ENCODE measurements at places on chromosomes 13 and 19.

GRCh38 chr19:10270180-10270615 is 722 bp upstream of the ICAM1 start:
- no peak for DNase-seq

GRCh38 chr19:23203841-23204344 is 46.3 kb downstream of the ZNF724 start:
- no peak for DNase-seq

DNA sequence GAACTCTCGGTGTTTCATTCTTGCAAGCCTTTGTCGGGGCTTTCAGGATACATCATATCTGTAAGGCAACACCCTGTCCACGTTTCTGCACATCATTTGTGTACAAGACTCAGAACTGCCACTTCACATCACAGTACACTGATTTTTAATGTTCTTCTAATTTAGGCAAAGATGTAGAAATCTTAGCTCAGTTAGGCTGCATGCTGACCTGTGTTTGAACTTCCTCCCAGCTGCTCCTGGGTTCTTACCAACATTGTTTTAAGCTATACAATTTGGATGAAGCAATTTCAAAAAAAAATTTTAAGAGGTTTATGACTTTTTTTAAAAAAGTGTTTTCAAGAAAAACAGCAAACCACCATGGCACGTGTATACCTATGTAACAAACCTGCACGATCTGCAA is 1047.9 kb upstream of the SLC10A2 start:
- DNase-seq, result no peak

DNA sequence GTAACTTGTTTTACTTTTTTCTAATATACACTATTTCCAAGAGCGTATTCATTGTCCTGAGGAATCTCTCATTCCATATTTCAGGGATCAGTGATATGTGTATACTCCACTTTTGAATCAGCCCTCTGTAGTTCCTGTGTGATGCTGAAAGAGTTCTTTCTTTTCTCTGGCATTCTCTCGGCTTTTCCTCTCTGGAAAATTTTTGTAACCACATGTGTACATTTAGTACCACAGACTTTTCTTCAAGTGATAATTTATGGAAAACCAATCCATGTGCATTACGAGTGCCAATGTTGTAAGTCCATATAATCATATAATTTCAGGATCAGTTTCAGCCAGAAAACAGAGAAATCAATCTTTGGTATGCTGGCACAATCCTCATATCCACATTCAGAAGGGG is 102.2 kb upstream of the MBNL2 start:
- no peak for DNase-seq

- no peak for DNase-seq
These were observed 4.7 kb downstream of the LRFN3 start for GRCh38 chr19:35940839-35941238.

GRCh38 chr13:32866921-32867320 is 149.3 kb upstream of the KL start:
- no peak for DNase-seq

- no peak for DNase-seq
These were observed 26.3 kb downstream of the IL12RB1 start for GRCh38 chr19:18060472-18060871.

GRCh38 chr13:67155898-67156722 is 74.0 kb downstream of the PCDH9 start:
- no peak for DNase-seq

GRCh38 chr19:1156830-1157615 is 17.0 kb downstream of the SBNO2 start:
- DNase-seq, result no peak

- no peak for DNase-seq
These were observed 300.7 kb downstream of the DCT start for GRCh38 chr13:94178625-94179244.

- DNase-seq, result no peak
These were observed 388.9 kb downstream of the KCNRG start for GRCh38 chr13:50404116-50404515.

DNA sequence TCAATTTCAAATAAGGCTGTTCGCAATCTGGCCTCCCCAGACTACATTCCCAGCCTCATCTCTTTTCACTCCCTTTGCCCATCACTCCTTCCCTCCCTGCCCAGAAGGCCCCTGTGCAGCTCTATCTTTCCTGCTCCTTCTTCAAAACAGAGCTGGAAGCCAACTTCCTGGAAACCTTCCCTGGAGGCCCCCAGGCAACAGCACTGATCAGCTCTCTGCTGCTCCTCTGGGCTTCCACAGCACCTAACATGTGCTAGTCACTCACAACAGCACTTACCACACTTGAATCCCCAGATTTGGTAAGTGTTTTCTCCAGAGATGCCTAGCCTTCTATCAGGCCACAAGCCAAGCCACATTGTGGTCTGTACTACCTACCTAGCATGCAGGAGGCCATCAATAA is 9.5 kb downstream of the SMAD9 start:
- no peak for DNase-seq

GRCh38 chr13:76667551-76667950 is 218.7 kb downstream of the KCTD12 start:
- peak; percentile 1 for DNase-seq

DNA sequence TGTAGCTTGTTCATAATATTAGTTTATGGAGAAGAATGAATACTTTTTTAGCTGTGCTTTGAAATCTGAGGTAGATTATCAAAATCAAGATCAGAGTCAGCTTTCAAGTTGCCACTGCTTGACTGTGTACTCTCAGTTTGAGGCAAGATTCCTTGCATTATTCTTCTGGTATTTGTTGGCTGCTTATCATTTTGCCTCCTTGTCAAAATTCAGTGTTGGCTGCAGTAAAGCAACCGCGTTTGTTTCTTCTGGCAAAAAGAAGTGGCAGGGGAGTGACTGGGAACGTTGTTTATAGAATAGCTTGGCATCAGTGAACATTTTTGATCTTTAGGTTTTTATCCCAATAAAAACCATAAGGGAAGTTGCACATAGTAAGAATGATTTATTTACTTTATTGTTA is 419.3 kb upstream of the GPC6 start:
- no peak for DNase-seq

DNA sequence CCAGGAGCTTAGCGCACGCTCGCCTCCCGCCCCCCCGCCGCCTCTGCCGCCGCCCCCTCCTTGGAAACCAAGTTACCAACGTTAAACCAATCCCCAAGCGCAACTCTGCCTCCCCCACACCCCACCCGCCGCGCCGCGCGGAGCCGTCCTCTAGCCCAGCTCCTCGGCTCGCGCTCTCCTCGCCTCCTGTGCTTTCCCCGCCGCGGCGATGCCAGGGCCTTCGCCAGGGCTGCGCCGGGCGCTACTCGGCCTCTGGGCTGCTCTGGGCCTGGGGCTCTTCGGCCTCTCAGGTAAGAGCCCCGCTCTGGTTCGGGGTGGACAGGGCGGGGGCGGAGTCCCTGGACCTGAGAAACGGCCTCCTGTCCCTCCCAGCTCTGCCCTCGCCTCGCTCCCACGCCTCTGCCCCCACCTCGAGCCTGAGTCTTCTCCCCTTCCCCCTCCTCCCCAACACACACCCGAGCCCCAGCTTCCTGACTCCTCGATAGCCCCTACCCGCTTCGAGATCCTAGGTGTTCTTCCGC is at the start of gene ICAM5:
ICAM5 (plus strand) TSS at position 117 of the 521 bp plus-strand sequence; CDS start at position 209, 92 bp downstream.
- no peak for DNase-seq

DNA sequence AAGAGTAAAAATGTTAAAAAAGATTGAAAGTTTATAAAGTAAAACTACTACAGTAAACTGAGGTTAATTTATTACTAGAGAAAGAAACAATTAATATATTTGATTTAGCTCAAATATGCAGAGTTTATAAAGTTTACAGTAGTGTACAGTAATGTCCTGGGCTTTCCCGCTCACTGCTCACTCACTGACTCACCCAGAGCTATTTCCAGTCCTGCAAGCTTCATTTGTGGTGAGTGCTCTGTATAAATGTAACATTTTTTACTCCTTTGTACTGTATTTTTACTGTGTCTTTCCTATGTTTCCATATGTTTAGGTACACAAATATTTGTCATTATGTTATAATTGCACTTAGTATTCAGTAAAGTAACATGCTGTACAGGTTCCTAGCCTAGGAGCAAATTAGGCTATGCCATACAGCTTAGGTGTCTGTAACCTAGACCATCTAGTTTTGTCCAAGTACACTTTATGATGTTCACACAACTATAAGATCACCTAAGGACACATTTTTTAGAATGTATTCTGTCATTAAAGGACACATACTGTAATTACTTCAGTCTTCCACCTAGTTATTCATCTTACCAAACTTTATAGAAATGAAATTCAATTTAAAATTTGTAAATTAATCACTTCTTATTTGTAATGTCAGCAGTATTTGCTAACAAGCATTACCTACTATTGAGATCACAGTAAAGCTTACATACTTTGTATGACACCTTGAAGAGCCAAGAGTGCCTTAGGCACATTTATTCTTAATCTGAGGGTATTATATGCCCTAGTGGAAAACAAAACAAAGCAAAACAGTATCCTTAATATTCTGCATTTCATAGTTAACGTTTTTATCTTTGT is 683.4 kb downstream of the PCDH9 start:
- peak; percentile 43 for DNase-seq

- no peak for DNase-seq
These were observed at the start of gene SIGLEC10 for GRCh38 chr19:51417107-51417809. TSS of gene SIGLEC10 (minus strand) at chr19:51417642. CDS start at chr19:51417581, 61 bp downstream.

DNA sequence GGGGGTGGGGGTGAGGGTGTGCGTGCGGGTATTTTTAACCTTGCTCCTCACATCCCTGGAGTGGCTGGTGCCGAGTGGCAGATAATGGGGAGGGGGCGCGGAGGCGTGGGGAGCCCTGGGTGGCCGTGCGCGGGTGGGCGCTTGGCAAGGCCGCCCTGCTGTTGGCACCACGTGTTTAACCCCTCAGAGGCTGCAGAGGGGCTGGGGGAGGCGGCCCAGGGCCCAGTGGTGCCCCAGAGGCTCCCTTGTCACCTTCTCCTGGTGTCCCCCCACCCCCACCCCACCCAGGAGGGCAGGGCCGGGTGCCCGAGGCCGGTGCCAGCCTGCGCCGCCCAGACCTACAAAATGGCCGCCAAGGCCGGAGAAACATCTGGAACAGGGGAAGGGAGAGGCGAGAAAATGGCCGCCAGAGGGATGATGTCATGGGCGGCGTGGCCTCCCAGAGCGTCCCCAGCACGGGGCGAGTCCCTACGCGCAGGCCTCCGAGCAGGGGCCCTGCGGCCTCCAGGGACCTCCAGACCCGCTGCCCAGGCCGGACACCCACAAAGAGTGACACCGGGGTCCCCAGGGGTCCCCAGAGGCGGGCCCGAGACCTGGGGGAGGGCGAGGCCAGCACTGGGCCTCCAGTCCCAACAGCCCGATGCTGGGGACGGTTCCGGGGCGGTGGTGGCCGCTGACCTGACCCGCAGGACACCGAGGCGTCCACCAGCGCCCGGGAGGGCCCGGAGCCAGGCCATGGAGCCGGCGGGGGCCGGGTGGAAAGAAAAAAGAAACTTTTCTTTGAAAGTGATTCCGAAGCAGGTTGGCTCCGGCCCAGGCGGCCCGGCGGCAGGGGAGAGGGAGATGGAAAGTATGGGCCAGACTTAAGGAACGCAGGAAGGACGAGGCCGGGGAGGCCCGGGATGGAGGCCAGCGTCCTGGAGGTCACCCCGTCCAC is 38.2 kb downstream of the NFIC start:
- DNase-seq, result peak; percentile 13

- DNase-seq, result no peak
These were observed 926 bp downstream of the PRR12 start for GRCh38 chr19:49591731-49592485.

GRCh38 chr19:47512183-47512947 is 2.5 kb downstream of the NAPA start:
- DNase-seq, result peak; percentile 49

DNA sequence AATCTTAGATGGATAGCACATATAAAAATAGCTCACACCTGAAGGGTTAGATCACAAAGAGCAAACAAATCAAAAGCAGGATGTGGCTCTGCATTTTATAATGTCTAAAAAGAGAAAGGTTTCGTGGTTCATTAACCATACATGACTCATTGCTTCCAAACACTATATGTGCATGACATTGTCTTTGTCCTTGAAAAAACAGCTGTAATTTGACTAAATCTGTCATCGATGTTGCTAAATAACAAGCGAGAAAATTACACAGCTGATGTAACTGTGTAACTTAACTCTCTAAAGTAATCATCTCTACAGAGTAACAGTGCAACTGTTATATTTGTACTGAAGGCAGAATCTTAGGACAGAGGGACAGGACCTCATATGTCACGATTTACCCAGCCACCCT is 383.1 kb upstream of the GPC6 start:
- DNase-seq, result peak; percentile 79

DNA sequence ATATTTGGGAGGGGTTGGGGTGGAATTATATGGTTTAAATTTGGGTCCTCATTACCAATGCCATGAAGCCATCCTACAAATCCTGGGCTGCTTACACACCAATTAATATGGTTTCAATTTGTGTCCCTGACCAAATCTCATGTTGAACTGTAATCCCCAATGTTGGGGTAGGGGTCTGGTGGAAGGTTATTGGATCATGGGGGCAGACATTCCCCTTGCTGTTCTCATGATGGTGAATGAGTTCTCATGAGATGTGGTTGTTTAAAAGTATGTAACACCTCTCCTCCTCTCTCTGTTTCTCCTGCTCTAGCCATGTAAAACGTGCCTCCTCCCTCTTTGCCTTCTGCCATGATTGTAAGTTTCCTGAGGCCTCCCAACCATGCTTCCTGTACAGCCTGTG is 46.6 kb upstream of the FAM124A start:
- no peak for DNase-seq

GRCh38 chr19:35585848-35586247 is at the start of gene PMIS2:
TSS of gene PMIS2 (plus strand) at chr19:35586173. CDS start at chr19:35586260, 87 bp downstream.
- no peak for DNase-seq

DNA sequence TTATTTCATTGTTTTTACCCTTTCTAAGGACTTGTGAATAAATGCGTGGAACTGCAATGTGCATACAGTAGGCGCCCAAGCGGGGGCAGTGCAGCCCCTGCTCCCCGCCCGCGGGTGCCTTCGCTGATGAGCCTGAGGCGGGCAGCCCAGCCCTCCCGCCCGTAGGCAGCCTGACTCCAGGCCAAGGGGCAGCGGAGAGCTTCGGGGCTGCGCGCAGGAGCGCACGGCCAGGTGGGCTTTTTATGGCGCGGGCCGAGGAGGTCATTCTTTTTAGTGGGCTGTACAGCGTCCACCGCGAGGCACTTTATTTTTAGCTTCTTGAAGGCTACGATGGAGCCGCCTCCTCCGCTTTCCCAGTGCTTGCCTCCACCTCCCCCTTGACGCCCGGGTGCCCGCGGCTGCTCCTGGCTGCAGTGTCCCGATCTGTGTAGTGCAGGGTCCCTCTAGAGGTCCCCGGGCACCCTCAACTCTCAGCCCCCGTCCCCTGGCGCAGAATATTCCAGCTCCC is 60.5 kb downstream of the CCNE1 start:
- DNase-seq, result no peak

DNA sequence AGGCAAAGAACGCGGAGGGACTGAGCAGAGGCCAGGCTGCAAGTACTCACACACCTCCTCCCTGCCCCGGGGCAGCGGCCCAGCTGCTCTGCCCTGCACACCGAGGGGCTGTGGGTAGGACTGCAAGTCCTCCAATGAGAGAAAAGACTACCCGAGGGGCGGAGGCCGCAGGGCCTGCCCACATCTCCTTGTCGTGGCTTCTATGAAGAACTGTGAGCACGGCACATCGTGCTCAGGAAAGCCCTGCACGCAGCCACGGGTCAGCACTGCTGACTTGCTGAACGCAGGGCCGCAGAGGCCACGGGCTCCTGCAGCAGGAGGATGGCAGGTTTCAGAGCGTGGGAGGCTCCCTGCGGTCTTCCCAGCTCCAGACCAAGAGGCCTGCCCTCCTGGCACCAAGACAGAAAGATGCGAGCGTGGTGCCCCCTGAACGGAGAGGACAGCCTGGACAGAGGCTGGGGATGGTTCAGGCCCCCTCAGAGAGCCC is 37.4 kb downstream of the CEBPG start:
- no peak for DNase-seq

- no peak for DNase-seq
These were observed 11.8 kb downstream of the PLVAP start for GRCh38 chr19:17365361-17365760.
